COLO829 (cell line): ENCODE measurements at places on chromosomes 2 and 18.

- no peak for DNase-seq
Measured at GRCh38 chr2:134232461-134232860, 21.4 kb upstream of the MGAT5 start.

GRCh38 chr2:220334871-220335590 lies 707.6 kb downstream of the SLC4A3 start:
- DNase-seq = no peak

DNA sequence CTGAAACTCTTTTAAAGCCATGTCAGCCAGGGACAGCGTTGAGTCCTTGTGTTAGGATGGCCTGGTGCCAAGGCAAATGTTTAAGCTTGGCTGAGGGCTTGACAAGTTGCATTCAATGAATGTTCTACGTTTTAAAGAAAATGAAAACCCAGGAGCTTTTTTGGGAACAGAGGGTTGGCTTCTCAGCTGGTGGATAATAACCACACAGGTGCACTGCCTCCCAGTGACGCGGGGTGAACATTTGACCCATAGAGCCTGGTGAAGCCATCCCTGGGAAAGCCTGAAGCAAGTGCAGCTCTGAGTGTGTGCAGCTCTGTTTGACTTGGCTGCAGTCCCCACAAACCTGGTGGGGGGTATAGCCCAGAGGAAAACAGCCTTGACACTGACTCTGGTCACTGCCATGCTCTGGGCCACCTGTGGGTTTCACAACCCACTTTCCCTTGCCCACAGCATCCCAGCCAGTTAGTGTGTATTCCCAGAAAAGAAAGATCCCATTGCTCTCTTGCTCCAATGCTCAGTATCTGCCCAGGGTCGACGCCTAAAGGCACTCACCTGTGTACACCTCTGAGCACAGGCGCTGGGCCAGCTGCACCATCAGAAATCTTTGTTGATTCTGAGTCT lies 874.9 kb downstream of the RNF144A start:
- DNase-seq = no peak

GRCh38 chr2:28801726-28802125 lies 8.9 kb upstream of the SPDYA start:
- peak; percentile 17 for DNase-seq

DNA sequence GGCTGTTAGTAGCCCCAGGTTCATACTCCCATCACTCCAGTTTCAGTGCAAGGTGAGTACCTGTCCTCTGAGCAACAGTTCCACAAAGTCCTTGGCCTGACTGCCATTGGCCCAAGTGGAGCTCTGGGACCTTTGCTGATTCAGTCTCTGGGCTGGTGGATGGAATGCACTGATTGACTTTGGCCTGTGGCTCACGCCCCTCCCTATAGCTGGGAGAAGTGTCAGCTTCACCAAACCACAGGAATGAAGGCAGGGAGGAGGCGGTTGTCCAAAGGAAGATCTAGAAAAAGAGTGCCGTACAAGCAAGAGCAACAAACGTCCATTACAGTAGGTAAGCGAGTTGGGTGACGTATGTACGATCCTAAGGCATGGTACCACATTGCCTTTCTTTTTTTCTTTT lies 34.0 kb downstream of the QPCT start:
- no peak for DNase-seq

DNA sequence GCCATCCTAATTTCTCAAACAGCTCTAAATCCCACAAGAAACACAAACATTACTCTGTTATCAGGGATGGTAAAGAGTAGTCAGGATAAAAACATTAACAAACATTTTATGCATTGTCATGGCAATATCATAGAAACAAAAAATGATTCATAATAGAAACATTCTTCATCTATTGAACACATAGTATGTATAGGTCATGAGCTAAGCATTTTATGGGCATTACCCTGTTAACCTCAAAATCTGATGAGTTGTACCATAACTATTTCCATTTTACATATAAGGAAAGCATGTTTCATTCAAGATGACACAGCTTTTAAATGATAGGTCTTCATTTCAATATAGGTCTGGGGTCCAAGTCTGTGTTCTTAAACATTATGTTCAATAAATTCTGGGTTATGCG lies 344.9 kb downstream of the RND3 start:
- DNase-seq = no peak

GRCh38 chr18:63422864-63423304 lies 608 bp upstream of the VPS4B start:
- no peak for DNase-seq

GRCh38 chr2:114745700-114746099 lies 303.3 kb downstream of the DPP10 start:
- no peak for DNase-seq

DNA sequence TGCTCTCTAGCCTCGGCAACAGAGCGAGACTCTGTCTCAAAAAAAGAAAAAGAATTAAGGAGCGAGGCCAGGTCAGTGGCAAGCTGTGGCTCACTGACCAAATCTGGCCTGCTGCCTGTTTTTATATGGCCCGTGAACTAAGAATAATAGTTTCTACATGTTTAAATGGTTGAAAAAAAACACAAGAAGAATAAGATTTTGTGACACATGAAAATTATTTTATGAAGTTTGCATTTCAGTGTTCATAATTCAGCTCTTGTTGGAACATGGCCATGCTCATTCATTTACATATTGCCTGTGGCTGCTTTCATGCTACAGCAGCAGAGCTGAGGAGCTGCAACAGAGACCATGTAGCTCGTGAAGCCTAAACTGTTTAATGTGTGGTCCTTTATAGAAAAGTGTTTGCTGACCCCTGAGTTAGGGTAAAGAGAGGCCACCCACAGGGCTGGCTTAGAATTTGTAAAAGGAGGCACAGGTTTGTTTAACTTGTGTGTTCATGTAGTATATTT lies 59.5 kb downstream of the MFSD6 start:
- DNase-seq = no peak

DNA sequence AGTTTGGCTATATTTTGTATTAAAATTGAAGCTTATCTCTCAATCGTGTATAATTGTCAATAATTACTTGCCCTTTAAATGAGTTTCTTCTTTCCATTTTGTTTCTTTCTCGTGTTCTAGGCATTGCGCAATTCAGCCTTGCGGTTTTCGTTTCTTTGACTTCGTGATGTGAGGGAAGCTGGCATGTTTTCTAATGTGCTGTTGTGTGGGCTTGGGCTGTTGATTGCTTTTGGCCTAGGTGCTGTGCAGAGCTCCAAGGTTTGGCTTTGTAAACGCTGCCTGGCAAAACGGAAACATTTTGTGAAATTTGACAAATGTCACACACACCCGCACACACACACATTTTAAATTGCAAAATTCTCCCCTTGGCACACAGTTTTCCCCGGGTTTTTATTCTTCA lies 242.6 kb upstream of the TCF4 start:
- DNase-seq = no peak

- DNase-seq = no peak
Measured at GRCh38 chr2:125837128-125837527, 818.8 kb upstream of the GYPC start.

- no peak for DNase-seq
Measured at GRCh38 chr2:42567806-42568400, 529 bp upstream of the MTA3 start.

DNA sequence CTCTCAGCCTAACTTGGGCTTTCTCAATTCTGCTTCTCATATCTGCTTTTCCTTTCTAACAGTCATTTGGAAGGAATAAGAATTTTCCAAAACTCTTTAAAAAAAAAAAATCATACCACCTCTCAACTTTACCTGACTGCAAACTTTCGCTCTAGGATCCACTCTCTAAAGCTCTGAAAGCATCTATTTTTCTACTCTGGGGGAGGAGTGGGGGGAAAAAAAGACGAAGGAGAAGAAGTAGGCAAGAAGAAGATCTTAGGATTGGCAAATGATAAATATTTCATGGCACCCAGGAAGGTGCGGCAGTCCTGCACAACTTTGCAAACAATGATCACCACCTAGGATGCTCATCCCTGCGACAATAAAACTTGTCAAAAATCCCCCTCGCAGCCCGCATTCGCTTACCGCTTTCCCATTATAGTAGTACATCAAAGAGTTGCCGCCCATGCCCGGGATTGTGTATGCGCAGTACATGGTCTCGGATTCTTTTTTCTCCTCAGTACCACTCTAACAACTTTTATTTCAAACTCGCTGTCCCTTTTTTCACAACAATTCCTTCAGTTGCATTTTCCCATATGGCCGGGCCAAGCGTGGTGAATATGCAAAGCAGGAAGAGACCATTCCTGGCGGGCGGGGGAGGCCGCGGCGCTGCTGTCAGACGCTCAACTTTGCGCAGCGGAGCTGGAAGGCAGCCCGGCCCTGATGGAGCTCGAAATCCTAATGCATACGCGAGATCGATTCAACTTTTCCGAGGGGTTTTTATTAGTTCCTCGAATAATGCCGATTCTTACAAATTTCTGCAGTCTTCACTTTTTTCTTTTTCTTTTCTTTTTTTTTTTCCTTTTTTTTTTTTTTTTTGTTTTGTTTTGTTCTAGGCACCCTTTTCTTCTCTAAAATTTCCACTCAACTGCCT lies 266.5 kb downstream of the TCF4 start:
- peak; percentile 9 for DNase-seq

DNA sequence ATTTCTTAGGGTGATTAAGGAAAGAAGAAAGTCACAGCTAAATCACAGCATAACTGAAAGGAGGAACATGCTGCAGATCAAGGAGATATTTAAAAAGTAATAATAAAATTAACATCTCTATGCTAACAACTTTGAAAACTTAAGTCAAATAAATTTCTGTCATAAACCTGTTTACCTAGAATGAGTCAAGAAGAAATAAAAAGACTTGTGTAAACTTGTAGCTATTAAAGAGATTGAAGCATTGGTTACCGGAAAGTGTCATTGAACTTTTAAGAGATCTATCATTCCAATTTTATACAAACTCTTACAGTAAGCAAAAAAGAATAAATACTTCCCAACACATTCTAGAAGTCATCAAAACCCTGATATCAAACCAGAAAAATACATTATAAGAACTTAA lies 520.1 kb upstream of the SYT4 start:
- no peak for DNase-seq

GRCh38 chr2:232023426-232023825 lies 61.9 kb downstream of the DIS3L2 start:
- DNase-seq = no peak

GRCh38 chr2:128423788-128424165 lies 105.1 kb upstream of the HS6ST1 start:
- DNase-seq = no peak

DNA sequence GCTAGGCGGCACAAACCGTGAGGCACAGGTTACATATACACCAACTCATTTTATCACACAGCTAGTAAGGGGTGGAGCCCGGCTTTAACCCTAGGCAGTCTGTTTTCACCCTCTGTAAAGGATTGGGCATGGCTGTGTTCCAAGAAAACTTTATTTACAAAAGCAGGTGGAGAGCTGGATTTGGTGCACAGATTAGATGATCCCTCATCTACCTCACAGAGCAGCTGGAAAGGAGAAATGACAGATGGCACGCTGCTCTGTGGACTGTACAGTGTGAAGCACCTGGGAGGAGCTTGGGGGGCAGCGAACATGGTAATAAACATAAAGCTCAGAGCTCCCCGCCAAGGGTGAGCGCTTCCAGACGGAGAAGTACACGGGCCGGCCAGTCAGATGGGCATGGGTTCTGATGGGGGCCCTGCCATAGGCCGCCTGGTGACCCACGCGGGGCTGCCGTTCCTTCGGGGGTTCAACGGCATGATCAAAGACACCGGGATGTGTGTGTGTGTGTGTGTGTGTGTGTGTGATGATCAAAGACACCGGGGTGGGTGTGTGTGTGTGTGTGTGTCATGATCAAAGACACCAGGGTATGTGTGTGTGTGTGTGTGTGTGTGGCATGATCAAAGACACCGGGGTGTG lies 862 bp upstream of the TMEM177 start:
- DNase-seq = no peak

GRCh38 chr2:98026927-98027522 lies 31.3 kb upstream of the TMEM131 start:
- no peak for DNase-seq

DNA sequence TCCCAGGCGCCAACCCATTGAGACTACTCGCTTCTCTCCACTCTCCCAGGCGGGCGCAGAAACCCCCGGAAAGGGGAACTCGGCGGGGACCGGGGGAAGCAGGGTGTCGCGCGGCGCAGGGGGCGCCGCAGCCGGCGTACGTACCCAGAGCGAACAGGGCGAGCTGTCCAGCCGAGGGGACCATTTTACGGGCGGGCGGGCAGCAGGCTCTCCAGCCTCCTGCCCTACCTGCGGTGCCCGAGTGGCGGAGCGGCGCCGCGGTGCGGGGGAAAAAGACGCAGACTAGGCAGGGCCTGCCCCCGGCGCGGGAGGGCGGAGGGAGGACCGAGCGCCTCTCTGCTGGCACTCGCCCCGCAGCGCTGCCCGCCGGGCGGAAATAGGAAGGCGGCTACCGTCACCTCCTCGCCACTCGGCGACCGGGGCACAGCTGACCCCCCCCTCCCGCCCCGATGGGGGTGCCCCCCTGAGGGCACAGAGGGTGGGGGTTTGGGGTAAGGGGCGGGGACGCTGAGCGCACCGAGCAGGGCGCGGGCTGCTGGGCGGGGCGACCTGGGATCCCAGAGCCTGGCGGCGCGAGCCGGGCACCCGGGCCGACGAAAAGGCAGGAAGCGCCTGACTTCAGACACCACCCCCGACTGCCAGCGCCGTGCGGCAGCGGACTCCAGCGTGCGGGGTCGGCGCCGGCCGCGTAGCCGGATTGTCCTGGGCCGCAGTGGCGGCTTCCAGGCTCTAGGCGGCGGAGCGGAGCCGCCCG lies at the start of gene TGFA:
TGFA (minus strand) TSS at position 243 of the 754 bp plus-strand sequence; CDS start at position 184, 59 bp downstream.
- DNase-seq = peak; percentile 26

GRCh38 chr2:69926849-69927515 lies 12.1 kb downstream of the MXD1 start:
- DNase-seq = no peak

DNA sequence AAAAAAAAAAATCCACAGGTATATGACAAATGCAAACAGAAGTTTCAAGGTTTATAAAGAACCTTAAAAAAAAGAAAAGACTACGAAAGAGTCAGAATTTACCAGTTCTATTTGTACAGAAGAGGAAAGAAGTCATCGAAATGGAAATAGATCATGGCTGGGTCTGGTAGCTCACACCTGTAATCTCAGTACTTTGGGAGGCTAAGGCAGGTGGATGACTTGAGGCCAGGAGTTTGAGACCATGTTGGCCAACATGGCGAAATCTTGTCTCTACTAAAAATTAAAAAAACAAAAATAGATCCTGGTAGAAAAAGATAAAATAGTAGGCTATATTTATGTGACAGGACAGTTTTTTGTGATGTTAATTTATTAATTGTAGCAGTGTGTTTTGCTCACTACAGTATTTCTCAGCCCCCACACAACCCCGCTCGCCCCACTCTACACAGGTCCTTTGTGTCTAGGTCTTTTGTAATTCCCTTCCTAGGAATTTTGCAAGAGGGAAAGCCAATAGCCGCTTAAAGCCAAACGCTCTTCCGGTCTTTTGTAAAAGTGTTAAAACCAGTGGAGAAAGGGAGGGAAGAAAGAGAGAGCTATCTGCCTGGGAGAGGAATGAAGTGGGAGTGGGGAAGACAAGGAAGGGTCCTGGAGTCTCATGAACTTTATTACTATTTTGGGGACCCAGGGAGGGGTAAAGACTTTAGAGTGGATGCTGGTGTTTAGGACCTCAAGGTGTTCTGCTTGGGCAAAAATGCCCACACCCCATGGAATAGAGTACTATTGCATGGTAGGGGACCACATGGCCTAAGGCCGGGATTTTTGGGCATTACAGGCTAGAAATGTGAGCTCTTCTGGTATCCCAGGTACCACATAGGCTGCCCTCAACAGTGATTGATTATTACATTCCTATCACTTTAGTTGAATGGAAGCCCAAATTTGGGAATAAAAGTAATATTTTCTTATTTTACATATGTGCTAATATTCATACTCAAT lies 59.4 kb upstream of the XPO1 start:
- DNase-seq = no peak
